ENCODE measurements at places on chromosomes 1 and 21.

DNA sequence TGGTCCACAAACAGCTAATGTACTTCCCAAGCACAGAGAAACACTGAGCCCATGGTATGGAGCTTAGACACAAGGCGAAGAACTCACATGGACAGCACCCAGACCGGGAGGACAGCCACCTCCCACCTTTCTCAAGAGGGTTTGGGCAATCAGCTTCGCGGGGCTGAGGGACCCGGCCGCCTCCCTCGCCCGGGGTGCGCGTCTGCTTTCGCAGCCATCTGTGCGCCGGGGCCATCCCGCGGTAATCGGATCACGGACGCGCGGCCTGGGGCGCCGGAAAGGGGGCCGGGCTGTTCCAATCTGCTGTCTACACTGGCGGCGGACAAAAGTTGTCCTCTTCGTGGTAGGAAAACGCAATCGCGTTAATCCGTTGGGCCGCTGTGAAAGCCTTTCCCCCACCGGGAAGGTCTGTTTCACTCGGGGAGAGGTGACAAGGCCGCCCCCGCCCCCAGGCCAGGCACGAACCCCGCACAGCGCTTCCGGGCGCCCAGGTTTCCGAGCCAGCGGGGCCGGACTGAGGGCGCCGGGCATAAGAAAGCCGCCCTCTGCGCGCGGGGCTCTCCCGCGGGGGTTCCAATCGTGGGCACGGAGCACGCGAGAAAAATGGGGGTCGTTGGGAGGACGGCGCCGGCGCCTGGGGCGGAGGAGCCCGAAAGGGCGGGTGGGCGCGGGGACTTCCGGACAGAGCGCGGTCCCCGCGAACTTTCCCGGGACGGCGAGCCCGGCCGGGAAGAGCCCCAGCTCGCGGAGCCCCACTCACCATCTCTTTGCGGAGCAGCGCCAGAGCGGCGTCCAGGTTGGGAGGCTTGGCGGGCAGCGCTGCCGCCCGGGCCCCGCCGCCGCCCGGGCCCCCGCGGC is 664 bp downstream of the FAM89A start:
- peak; percentile 13 for DNase-seq

- DNase-seq, result no peak
These were observed 72.6 kb downstream of the LGR6 start for GRCh38 chr1:202266061-202266765.

DNA sequence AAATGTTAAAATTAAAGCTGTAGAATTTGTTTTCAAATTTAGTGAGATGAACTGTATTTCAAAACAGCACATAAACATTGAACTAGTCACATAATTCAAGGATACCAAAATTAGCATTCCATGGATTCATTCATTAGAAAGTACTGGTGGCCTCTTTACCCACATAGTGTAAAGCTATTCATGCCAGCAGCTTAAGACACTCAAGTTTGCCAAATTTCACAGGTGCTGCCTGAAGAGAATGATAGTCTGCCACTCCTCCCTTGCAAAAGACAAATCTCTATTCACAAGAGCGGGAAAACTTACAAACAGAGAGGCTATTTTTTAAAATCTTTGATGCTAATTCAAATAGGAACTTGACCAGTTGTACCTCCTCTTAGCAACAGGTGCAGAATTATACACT is 337.0 kb downstream of the BRINP3 start:
- DNase-seq, result no peak

DNA sequence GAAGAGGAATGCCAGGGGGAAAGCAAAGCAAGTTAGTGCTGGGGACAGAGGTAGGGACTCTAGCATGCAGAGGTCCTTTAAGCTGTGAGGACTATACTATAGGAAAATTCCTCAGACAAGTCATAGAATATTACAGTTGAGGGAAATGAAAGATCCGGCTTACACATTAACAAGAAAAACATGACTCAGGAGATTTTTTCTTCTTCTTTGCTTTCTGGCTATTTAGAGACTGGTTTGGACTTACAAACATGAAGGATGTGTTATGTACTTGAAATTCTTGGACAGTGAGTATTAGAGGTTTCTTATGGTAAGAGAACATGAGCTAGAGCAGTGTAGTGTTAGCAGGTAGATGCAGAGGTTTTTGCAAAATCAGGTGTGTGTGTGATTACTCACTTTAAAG is 24.9 kb downstream of the USP25 start:
- DNase-seq, result no peak

GRCh38 chr1:103527331-103527730 is 1.8 kb downstream of the RNPC3 start:
- no peak for DNase-seq

- DNase-seq, result no peak
These were observed 36.2 kb upstream of the DOCK7 start for GRCh38 chr1:62724430-62724829.
